ENCODE measurements at places on chromosomes 3 and 15.

GRCh38 chr3:18346097-18346496, 79.0 kb downstream of the SATB1 start:
- DNase-seq, result no peak

DNA sequence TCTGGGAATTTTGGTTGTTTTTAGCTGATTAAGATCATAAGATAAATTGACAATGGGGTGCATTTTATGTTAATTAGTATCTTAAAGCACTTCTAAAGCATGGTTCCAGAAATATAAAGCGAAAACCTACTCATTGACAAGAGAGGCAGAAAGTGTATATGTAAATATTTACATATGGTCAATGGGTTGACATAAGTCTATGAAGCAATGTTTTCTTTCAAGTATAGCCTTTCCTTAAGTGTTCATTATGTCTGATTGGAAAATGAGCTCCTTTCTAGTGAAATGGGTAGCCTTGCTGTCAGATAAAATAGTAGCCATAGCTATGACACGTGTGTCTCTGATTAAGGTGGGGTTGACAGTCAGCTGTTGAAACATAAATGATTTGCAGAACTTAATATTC, 365.2 kb upstream of the AGTR1 start:
- peak; percentile 4 for DNase-seq

DNA sequence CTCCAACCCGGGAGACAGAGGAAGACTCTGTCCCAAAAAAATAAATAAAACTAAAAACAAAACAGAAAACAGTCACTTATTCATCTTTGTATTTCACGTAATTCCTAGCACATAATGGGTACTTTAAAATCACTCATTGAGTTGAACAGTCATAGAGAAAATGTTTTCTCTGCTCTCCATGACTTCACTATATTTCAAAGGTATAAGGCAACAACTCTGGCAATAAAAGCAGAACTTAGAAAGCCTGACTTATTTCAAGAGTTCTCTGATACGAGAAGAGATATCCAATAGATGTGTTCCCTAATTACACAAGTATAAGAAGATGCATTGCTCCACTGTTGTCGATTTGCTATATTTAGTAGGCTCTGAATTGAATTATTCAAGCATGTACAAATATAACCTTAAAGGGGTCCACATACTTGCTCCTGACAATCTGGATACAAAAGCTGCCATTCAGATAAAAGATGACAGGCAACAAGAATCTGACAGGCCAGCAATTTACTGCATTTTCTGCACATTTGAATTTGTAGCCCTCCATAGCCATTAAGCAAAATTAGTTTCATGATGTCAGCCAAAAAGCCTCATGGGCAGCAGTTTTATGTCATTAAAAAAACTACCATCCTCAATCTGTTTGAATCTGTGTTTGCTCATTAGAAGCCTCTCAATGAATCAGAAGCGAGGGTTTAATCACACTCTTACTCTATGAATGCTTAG, 47.9 kb downstream of the PEAK1 start:
- no peak for DNase-seq

- no peak for DNase-seq
Measured at GRCh38 chr3:166191411-166191810, 354.2 kb upstream of the BCHE start.

DNA sequence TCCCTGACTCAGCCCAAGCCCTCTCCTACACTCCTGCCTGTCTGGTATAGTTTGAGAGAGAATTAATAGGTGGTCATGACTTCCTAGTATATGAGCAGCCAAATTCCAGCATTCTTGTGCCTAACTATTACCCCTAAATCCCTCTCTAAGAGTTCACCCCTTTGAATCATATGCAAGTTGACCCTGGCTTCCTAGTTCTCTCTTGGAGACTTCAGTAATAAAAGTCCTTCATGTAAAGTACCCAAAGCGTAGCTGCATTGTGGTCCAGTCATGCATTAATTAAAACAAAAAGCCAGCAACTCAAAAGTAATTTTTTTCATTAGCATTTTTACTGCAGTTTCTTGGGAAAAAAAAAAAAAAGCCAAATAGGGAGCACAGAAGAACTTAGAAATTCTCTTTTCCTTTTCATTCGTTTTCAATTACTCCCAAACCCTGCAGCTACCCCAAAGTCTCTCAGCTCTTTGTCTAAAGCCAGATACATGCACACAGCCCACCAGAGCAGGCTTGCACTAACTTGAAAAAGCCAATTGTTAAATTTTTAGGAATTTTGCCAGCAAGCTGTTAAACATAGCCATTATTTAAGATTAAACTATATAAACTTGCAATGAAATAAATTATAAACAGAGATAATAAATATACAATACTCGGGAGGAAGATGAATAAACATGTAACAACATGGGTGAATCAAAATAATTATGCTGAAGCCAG, 50.1 kb upstream of the STT3B start:
- no peak for DNase-seq

- DNase-seq, result no peak
Measured at GRCh38 chr3:120275618-120276017, 9.4 kb downstream of the GPR156 start.

DNA sequence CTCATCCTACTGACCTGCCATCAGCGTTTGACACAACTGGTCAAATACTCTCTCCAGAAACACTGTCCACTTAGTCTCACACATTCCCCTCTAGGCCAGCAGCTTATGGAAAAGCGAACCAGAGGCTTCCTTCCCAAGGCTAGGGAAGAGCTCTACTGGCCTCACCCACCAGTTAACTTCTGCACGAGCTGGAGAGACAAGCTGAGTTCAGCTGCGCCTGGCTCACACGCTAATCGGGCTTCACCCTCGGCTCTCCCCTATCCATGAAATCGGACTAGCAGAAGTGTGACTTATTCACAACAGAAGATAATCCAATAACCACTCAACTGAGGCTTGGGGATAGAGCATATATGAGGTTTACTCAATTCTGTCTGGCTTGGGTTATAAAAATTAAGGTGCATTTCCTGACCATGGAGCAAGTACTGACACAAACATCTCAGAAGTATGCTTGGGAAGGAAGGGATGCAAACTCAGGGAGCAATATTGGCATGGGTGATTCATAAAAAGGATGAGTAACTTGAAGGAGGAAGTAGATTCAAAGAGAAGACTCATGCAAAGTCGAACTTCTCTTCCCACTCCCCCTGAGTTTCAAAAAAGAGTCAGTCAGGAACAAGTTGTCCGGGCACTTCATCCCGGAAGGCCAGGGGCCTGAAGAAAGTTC, 73.1 kb downstream of the XXYLT1 start:
- DNase-seq, result no peak

GRCh38 chr15:28902856-28903255, 17.1 kb downstream of the APBA2 start:
- no peak for DNase-seq

DNA sequence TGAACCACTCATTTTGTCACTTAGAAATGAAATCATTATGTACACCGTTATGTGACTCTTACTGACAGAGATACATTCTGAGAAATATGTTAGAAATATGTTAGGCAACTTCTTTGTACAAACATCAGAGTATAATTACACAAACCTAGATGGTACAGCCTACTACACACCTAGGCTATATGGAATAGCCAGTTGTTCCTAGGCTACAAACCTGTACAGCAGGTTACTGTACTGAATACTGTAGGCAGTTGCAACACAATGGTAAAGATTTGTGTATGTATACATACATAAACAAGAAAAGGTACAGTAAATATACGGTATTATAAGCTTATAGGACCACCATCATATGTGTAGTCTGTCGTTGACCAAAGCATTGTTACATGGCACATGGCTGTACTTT, 3.7 kb downstream of the SACM1L start:
- DNase-seq, result no peak

- no peak for DNase-seq
Measured at GRCh38 chr3:112779558-112780480, 66.8 kb downstream of the CD200R1L start.

DNA sequence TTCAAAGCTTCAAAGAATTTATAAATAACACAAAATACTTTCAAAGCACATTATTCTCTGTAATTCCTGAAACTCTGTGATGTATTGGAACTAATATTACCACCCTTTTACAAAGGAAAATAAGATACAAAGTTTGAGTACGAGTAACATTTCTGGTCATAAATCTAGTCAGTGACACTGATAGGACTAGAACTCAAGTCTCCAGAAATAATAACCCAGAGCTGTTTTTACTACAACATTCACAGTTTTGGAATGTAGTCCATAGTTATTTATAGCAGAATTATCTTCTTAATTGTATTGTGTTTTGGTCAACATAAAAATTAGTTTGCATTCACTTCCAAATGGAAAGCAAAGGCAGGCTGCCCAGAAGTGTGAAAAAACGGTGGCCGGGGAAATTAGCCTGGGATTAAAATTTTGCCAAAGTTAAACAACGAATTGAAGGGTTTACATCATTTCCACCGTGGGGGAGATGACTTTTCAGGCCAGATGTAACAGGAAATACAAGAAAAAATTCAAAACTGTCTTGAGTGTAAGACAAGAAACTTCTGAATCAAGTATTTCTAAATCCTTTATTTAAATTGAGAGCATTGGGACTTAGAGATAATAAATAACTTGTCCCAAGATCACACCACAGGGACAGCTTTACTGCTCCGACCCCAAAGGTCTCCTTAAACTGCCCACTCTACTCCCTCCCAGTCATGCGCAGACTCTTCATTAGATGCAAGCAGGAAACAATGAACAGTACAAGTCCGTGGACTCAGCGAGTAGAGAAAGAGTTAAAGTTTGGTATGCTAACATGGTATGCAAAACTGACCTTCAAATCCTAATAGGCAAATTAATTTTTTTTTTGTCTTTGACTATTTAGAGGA, 74.3 kb upstream of the VGLL4 start:
- DNase-seq, result peak; percentile 41

GRCh38 chr3:101256511-101256910, 63.9 kb downstream of the IMPG2 start:
- DNase-seq, result no peak

GRCh38 chr3:172410702-172411477, 37.4 kb downstream of the GHSR start:
- DNase-seq, result no peak

GRCh38 chr15:89704411-89704810, 13.8 kb downstream of the WDR93 start:
- no peak for DNase-seq

- DNase-seq, result no peak
Measured at GRCh38 chr3:101414121-101414520, 93.7 kb upstream of the IMPG2 start.

DNA sequence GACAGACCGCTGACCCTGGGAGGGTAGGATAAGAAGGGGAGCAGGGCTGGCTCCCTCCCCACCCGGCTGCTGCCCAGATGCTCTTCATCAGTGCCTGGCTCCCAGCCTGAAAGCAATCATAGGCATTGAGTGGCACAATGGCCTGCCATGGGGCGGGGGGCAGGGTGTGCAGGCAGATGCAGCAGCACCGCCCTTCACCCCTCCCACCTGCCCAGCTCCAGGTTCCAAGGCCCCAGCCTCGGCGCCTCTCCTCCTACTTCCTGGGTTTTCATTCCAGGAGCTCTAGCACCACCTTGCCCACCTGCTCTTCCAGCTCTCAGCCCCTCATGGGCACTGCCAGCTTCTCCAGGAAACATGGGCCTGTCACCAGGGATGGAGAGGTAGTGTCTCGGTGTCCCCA, 101.7 kb downstream of the MEGF11 start:
- no peak for DNase-seq

DNA sequence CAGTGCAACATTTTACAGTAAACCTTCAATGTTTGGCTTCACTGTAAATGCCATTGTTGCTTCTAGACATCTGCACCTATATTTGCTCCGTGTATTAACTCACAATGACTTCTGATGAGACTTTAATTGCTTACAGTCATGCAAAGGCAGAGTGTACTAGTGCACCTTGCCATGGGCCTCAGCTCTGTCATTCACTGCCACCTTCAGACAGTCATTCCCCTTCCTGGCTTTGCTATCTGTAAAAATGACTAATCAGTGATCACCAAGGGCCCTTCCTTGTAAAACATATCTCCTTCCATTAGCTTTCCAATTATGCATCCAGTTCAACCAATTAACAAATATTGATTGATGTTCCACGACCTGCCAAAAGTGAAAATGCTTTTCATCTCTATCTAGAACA, 120.3 kb downstream of the ARRDC4 start:
- no peak for DNase-seq

DNA sequence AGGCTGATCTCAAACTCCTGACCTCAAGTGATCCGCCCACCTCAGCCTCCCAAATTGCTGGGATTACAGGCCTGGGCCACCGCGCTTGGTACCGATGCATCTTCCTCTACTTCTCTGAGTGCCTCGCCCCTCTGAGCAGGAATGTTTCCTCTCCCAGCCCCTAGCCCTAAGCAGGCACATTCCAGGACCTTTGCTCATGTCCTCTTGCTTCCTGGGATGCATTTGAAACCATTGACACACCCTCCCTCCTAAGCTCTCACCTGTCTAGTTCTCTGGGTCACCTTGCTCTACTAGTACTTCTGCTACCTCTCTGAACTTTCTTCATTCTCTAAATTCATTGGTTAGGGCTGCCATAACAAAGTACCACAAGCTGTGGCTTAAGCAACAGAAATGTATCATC, 17.9 kb upstream of the UACA start:
- DNase-seq, result no peak

DNA sequence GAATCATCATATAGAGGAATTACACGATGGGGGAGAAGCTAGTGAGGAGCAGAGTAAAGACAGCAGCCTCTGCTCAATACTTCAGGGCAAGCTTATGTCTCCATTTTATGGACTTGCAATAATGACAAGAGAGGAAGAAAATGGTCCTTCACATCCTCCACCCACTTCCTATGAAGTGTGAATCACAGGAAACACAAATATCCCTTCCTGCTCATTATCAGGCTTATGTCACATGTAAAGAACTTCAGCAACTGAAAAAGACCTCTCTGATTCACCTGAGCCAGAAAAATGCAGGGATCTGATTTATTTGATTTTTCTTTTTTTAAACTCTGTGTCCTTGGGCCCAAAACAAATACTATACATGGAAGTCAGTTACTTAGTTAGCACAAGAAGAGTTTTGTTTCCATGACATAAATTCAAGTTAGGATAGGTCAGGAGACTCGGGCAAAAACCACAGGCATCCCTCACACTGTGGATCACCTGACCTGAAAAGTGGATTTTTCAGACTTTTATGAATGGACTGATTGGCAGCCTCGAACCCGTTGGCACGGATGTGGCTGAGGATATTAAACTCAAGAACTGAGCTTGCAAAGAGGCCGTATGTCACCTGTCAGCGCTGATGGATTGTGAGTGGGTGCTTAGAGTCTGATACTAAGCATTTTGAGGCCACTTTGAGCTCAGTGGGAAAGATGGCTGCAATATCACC, 620.8 kb upstream of the MDFIC2 start:
- DNase-seq, result no peak

GRCh38 chr15:31223478-31224350, 102.9 kb upstream of the KLF13 start:
- no peak for DNase-seq

GRCh38 chr3:187430576-187430975, 62.4 kb downstream of the RTP4 start:
- no peak for DNase-seq

All from HuH-7 (cell line).